Esophagus muscularis mucosa (tissue), 4 donors: ENCODE measurements at places on chromosomes 13 and 19. TPM values are rescaled to one million over a fixed set of nuclear protein-coding genes. Genes with fewer than 3 reads are reported as not detected.

The ZNF8 gene
- 11.0 TPM for total RNA-seq

The KLK14 gene
- not detected for total RNA-seq

The PNMA8A gene
- total RNA-seq: 5.3 TPM

The ZNF763 gene
- total RNA-seq: 3.3 TPM

The GPR18 gene
- total RNA-seq: not detected

- peaks cover 26% of the 10 kb centered on the region for H3K4me1 ChIP-seq
- no peak for DNase-seq
- H3K36me3 ChIP-seq: no peaks in the 10 kb centered on the region
- H3K27me3 ChIP-seq: no peaks in the 10 kb centered on the region
Measured at GRCh38 chr19:46210669-46211068, 18.9 kb upstream of the IGFL1 start.
